ENCODE measurements at places on chromosomes 7 and 10. TPM values are rescaled to one million over a fixed set of nuclear protein-coding genes. Genes with fewer than 3 reads are reported as not detected.

The WDFY4 gene
- 2.9 TPM for total RNA-seq

- peak; percentile 35 for DNase-seq
Observed at GRCh38 chr7:128361411-128362379, at the start of gene PRRT4. TSS of gene PRRT4 (minus strand) at chr7:128361690.

The MYH16 gene
- not detected for total RNA-seq

DNA sequence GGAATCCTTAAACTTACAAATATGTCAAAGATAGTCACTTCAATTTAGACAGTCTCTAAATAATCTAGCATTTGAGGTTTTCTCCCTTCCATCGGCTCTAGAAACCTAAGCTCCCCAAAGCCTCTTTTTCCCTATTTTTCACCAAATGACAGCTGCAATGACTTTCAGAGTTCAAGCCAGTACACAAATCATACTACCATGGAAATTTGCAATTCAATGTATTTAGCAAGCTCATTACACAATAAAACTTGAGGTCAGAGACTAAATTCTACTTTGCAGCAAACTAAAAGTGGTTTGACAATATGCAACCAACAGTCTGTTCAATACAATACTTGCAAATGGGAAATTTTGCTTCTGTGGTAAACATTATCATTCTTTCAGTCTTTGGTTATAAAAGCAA, 80.3 kb downstream of the SKIDA1 start:
- no peak for DNase-seq

- DNase-seq = no peak
Observed at GRCh38 chr7:17404006-17404405, 105.6 kb downstream of the AHR start.

DNA sequence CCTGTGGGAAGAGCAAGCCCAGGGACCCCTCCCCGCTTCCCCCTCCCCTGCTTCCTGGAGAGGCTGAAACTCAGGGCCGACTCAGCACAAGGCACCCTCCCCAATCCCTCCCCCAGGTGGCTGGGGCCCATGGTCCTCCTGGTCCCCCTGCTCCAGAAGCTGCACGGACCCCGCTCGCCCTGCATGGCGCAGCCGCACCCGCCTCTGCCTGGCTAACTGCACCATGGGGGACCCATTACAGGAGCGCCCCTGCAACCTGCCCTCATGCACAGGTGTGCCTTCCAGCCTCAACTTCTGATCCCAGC, 19.7 kb upstream of the ZNF862 start:
- DNase-seq = no peak

- DNase-seq = no peak
Observed at GRCh38 chr7:75698358-75698757, 40.4 kb downstream of the HIP1 start.

- DNase-seq = no peak
Observed at GRCh38 chr7:26813432-26813831, 51.0 kb downstream of the SKAP2 start.

The PRPS1L1 gene
- not detected for total RNA-seq

DNA sequence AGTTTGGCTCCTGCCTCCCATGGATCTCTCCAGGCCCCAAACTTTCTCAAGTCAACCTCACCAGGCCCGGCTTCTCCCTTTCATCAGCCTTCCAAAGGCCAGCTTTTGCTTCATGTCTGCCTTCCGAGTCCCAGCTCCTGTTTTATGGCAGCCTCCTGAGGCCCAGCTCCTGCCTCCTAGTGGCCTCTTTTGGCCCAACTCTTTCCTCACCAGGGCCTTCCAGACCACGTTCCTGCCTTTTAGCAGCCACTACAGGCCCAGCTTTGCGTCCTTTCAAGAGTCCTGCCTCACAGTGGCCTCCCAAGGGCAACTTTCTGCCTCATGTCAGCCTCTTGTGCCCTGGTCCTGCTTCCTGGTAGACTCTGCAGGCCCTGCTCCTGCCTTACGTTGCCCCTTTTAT, 15.3 kb upstream of the TMEM248 start:
- no peak for DNase-seq

The GPR37 gene
- total RNA-seq = not detected

The COL13A1 gene
- total RNA-seq = 0.09 TPM

DNA sequence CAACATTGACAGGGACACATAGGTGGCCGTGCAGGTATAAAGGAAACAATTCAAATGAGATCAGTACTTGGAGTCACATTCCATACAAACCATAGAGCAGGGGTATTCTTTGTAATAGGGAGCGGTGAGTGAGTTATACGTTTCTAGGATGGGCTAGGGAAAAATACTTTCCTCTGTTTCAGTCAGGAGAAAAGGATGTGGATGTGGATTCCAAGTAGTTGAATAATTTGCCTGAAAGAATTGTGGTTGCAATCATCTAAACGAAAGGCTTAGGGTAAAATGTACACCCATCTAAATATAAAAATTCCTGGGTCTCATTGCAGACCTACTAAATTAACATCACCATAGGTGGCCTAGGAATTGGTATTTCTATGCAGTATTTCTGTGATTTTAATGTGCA, 270.7 kb upstream of the IGFBP3 start:
- DNase-seq = no peak

GRCh38 chr7:111931016-111931517, 275.1 kb downstream of the DOCK4 start:
- DNase-seq = no peak

DNA sequence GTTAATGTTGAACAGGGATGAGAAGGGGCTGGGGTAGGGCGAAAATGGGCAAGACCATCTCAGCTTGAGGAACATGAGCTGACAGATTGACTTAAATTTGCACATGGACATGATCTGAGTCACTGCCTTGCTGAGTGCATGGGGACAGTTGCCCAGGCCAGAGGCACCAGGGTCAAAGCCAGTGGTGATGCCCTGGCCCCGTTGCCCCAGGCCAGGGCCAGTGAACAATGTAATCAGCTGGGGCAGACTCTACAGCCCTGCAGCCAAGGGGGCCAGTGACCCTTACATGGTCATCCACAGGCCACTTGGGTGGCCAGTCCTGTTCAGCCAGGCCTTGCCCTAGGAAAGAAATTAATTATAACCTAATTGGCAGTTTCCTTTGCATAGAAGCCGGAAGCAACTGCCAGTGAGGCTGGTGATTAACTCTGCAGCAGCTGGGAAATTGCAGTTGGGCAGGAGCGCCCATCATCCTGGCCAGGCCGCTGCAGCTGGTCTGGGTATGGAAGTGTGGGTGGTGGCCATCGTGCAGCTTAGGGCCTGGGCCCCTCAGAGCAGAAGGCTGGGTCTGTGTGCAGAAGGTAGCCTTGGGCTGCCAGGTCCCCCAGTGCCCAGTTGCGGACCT, 9.6 kb downstream of the RET start:
- no peak for DNase-seq

The GIMAP4 gene
- total RNA-seq = 121 TPM

DNA sequence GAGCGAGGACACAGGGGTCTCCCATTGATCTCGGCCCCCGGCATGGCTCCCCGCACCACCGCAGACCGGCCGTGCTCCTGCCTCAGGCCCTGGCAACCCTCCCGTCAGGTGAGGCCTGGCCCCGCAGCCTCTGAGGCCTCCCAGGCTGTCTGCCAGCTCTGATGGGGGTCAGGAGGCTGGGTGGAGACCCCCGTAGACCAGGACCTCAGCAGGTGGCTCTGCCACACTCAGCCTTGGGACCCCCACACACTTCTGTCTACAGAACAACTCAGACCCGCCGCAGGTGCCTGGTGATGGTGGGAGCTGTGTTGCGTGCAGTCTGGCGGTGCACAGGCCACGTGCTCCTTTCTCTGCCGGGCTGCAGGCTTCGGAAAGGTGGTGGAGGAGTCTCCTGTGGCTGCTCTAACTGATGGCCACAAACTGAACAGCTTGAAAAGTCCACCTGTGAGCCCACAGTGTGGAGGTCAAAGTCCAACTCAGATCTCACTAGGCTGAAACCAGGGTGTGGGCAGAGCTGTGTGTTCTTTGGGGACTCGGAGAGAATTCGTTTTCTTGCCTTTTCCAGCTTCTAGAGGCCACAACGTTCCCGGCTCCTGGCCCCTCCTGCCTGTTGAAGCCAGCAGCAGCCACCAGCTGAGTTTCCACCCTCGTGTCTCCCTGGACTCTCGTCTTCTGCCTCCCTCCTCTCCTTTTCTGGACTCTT, 62.5 kb downstream of the PWWP2B start:
- no peak for DNase-seq

DNA sequence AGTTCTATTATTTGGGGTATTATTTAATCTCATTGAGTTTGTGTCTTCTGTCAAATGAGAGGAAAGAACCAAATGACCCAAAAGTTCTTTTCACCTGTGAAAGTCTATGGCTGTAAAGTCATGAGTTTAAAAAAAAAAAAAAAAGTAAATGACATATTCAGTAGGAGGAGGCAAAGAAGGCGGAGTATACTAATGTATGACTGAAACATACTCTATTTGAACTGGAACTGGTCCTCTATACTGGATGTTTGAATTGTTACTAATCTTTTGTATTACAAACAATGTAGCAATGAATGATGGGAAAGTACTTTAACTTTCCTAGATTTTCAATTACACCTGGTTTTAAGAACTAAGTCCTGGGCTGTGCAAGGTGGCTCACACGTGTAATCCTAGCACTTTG, 24.9 kb upstream of the GSAP start:
- DNase-seq = no peak

- no peak for DNase-seq
Observed at GRCh38 chr10:72332423-72333111, 22.2 kb downstream of the DNAJB12 start.

DNA sequence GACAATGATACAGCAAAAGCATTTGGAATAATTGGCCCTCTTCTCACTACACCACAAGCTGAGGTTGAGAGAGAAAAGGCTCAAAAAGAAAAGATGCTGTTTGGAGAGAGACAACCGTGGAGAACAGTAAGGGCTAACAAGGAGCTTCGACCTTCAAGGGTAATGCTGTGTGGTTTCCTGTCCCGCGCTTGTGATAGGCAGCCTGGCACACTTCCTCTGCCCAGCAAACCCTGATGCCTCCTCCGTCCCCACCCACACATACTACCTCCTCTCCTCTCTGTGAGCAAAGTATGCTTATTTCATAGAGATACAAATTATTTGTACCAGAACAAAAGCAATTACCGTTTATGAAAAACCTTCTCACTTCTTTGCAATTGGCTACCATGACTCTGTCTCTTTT, 755.4 kb downstream of the KCNMA1 start:
- DNase-seq = no peak

DNA sequence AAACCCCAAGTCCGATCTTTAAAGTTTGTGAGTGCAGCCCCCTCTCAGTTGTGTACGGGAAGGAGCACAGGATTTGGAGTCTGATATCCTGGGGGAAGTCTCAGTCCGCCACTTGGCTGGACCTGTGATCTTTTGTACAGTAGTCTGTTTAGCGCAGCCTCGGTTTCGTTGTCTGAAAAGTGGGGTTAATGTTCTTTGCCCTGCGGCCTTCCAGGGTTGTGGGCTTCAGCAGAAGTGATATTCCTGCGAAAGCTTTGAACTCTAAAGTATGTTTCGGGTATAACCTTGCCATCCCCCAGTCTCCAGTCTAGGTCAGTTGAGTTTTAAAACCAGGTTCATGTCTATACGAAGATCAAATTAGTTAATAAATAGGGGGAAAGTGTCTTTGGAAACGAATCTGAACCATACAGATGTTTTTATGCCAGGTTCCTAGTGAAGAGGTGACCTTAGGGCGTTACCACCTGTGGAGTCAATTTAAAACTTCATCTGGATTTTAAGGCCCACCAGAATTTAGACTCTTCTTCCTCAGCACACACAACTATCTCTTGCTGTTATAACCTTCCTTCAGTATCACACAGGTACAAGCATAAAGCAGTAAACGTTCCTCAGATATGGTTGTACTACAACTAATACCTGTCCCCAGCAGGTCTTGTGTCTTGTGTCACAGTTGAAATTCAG, 904 bp downstream of the R3HCC1L start:
- DNase-seq = no peak

DNA sequence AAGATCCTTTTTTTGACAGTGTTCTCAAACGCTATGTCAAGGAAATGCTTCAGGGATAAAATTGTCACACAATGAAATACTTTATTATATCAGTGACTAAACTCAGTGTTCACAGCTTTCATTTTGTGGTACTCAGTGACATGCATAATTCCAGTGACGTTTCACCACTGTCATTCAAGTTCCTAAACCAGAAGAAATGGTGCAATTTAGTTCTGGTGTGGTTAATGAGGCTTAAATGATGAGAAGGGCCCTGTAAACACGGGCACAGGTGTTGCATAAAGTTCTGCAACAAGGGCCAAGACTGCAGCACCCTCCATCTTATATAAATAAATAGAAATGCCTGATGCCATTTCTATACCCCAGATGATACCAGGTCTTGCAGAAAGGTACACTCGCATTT, 1247.1 kb downstream of the GATA3 start:
- no peak for DNase-seq

DNA sequence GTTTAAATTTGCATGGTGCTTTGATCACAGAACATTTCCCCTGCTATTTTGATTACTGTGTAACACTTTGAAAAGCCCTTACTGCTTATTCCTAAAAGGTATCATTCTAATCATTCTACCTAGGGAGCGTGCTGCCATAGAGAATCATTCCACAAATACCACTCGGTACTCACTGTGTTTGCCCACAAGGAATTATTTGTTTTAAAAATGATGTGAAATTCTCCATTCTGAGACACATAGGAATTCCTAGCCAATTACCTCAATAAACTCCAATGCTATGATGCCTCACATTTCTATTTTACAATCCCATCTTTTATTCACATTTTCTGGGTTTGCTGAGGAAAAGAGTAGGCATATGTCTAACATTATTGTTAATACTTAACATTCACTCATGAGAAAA, 16.2 kb upstream of the TES start:
- no peak for DNase-seq

DNA sequence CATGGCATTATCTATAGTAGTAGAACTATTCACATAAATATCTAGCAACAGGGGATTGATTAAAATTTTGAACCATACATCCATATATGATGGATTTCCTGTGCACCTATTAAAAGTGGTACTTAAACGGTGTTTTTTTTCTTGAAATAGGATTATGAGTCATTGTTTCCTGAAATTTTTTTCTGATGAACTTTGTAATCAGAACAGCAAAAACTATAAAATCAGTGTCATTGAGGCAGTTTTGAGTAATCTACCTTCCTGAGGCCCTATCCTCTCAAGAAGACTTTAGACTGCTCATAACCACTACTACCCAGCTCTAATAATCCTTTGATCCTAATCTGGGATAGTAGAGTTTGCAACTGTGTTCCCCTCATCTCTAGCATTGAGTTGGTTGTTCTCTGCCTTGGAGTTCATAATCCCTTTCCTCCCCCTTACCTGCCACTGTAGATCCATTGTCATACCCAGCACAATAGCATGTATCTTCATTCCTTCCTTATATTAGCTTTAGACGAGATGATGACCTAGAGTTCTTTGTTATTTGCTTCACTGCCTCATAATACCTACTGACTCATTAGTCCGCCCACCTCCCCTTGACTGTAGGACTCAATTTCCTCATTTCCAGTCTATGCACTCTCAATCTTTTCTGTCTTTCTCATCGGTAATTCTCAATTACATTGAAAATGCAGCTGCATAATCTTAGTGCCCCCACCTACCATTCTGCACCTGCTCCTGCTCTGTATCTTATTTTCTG, 133.4 kb downstream of the LRRC4 start:
- no peak for DNase-seq
